ENCODE measurements at places on chromosomes 4 and X. TPM values are rescaled to one million over a fixed set of nuclear protein-coding genes. Genes with fewer than 3 reads are reported as not detected.

DNA sequence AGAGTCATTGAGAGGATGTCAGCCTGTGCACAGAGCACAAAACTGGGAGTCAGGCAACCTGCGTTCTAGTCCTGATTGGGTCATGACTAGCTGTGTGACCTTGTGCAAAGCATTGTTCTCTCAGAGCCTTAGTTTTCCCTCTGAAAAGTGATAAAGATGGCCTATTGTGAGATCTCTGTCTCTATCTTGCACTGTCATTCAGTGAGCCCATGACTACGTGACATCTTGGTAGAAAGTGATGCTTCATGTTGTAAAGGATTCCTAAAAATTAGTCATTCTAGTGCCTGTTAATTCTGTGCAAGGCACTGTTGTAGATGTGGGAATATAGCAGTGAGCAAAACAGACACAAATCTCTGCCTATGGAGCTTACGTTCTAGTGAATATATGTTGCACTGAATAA, 2.5 kb downstream of the PGRMC1 start:
- no peak for DNase-seq

DNA sequence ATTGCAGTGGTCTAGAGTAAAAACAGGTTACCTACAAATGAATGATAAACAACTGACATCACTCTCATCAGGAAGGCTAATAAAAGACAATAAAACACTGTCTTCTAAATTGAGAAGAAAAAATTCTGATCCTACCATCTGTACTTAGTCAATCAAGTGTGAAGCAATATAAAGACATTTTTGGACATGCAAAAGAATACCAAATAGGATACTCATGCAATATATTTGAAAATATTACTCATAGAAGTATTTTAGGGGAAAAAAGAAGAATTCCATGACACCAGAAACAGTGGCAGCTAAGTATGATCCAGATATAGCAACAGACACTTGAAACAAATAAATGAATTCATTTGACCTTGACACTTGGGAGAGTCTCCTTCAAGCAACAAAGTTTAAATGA, 63.8 kb upstream of the FAM120C start:
- no peak for DNase-seq

GRCh38 chrX:134999469-134999868, 8.7 kb downstream of the SMIM10 start:
- peak; percentile 25 for DNase-seq

The SLIT2 gene
- 0.72 TPM for total RNA-seq

GRCh38 chrX:18885328-18886004, 98.4 kb downstream of the PHKA2 start:
- DNase-seq: peak; percentile 52

DNA sequence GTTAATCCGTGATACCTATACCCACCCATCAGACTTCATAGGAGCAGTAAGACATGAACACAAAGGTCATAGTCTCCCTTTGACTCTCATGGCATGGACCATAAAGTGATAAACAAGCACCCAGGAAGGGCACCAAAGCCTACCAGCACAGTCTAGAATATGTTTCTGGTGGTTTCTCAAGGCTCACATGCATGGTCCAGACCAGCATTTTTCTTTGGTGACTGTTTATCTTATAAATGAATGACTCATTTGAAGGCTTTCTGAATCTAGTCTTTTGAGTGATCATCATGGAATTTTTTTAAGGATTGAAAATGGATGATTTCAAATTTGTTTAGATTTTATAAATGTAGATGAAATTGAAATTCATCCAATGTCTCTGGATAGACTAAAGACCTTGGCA, 32.0 kb upstream of the AMELX start:
- DNase-seq: no peak

- no peak for DNase-seq
Observed at GRCh38 chr4:102994803-102995202, 24.7 kb downstream of the SLC9B1 start.

GRCh38 chr4:90318193-90318592, 191.0 kb downstream of the CCSER1 start:
- DNase-seq: no peak

The UGT2B15 gene
- 0.32 TPM for total RNA-seq

GRCh38 chr4:138697851-138698250, 317.7 kb upstream of the NOCT start:
- DNase-seq: no peak

The RASSF6 gene
- 2.4 TPM for total RNA-seq

Data from Caco-2 (cell line).